Panc1 (cell line): ENCODE measurements at places on chromosomes 16 and 17. TPM values are rescaled to one million over a fixed set of nuclear protein-coding genes. Genes with fewer than 3 reads are reported as not detected.

PLEKHH3 gene
- total RNA-seq, result 32.2 TPM

UTS2R gene
- total RNA-seq, result 0.39 TPM

- no peak overlapping the region for H3K27ac ChIP-seq
- DNase-seq, result no peak
- H3K27me3 ChIP-seq, result no peaks in the 10 kb centered on the region
- H3K36me3 ChIP-seq, result peaks cover 8% of the 10 kb centered on the region; the same call in 1 of the 2 replicates
Observed at GRCh38 chr16:66936889-66937554, 1.7 kb downstream of the CES2 start.

GRCh38 chr16:25626172-25626571 lies 65.6 kb upstream of the HS3ST4 start:
- H3K4me1 ChIP-seq, result no peaks in the 10 kb centered on the region
- H3K36me3 ChIP-seq, result no peaks in the 10 kb centered on the region
- H3K27ac ChIP-seq, result no peak overlapping the region
- no peaks in the 10 kb centered on the region for H3K27me3 ChIP-seq
- DNase-seq, result no peak
- H3K4me3 ChIP-seq, result no peak overlapping the region

DNA sequence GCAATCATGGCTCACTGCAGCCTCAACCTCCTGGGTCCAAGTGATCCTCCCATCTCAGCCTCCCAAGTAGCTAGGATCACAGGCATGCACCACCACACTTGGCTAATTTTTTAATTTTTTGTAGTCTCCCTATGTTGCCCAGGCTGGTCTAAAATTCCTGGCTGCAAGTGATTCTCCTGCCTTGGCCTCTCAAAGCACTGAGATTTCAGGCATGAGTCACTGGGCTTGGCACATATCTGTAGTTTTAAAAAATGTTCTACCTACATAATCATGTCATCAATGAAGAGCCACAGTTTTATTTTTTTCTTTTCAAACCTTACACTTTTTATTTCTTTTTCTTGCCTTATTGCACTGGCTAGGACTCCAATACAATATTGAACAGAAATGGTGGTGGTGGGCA lies 33.1 kb upstream of the COL1A1 start:
- no peak overlapping the region for H3K27ac ChIP-seq
- H3K4me3 ChIP-seq, result no peak overlapping the region
- DNase-seq, result no peak
- no peaks in the 10 kb centered on the region for H3K36me3 ChIP-seq
- H3K27me3 ChIP-seq, result peaks cover 3% of the 10 kb centered on the region; the same call in 1 of the 2 replicates

GRCh38 chr16:10667239-10667638 lies 27.5 kb downstream of the TEKT5 start:
- no peak for DNase-seq
- no peak overlapping the region for H3K27ac ChIP-seq
- no peaks in the 10 kb centered on the region for H3K27me3 ChIP-seq
- no peak overlapping the region for H3K4me3 ChIP-seq
- no peaks in the 10 kb centered on the region for H3K4me1 ChIP-seq
- H3K36me3 ChIP-seq, result no peaks in the 10 kb centered on the region

DNA sequence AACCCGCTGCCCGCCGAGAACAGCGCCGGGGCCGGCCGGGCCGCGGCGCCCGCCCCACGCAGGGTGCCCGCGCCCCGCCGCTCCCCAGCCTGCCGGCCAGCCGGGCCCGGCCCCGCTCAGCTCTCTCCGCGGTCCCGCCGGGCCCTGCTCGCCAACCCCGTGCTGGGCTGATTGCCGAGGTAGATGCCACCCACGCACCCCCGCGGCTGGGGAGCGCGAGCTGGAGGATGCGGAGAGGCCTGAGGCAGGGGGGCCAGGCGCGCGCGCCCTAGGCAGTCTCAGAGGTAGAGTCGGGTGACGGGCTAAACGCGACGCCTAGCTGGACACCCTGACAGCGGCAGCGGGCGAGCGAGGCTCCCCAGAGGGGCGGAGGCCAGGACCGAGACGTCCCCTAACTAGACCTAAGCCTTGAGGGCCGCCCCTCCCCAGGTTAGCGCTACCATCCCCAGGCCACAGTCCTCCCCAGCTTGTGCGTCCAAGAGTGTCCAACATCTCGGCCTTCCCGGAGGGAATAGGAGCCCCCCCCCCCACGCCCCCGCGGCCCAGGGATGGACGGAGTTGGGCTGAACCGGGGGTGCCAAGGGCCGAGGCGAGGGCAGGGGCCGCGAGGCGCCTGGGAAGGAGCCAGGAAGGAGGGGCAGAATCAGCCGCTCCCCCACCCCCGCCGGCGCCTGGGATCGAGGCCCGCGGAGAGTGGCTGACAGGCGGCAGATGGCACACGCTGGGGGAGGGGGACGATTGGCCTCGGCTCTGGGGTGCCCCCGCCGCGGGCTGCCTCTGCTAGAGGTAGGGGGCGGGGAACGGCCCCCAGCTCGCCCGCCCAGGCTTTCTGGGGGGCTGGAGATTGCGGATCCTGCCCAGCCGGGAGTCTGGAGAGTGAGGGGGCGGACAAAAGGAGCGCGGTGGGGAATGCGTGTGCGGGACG lies 2.5 kb upstream of the ZNF423 start:
- no peaks in the 10 kb centered on the region for H3K36me3 ChIP-seq
- H3K27me3 ChIP-seq, result no peaks in the 10 kb centered on the region; the same call in none of the 2 replicates
- no peaks in the 10 kb centered on the region for H3K4me1 ChIP-seq
- DNase-seq, result no peak
- no peak overlapping the region for H3K27ac ChIP-seq

DNA sequence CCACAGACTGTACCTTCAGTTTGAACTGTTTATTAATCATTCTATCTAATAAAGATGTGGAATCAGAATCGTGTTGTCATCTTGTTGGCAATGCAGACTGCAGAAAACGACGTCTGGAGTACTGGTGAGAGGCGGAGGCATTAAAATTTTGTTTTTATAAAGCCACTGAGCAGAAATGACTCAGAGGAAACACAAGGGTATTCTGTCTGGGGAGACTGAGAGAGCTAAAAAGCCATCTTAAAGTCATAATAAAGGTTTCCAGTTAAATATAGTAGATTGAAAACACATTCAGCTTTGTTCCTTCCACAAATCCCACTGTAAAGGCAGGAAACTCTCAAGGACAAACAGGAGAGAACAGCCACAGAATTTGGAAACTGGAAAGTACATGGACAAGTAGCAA lies 74.2 kb downstream of the CPPED1 start:
- no peak overlapping the region for H3K27ac ChIP-seq
- no peaks in the 10 kb centered on the region for H3K4me1 ChIP-seq
- H3K36me3 ChIP-seq, result no peaks in the 10 kb centered on the region

DNA sequence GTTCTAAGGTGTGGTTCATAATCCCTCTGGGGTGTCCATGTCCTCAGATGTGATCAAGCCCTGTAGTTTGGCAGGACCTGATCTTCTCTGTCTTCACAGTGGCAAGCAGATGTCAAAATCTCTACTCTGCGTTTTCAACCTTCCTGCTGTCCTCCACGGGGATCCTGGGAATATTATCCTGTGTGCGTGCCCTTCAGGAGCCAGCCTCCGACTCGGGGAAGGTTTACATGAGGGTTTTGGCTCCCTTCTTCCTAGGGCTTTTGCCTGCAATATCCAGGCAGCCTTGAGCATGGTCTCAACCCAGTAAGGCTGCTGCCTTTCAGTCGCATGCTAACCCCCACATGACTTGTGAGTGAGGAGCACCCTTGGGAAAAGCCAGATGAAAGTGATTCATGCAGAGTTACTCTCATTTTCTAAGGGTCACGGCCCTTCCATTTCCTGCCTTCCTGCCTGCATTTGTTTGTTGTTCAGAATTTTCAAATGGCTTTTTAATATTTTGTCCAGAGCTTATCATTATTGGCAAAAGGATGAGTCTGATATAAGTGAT lies 202.2 kb upstream of the CHMP6 start:
- no peaks in the 10 kb centered on the region for H3K36me3 ChIP-seq
- H3K4me3 ChIP-seq, result no peak overlapping the region
- no peak for DNase-seq

CALB2 gene
- total RNA-seq, result 0.59 TPM

- H3K4me1 ChIP-seq, result no peaks in the 10 kb centered on the region
- H3K27me3 ChIP-seq, result no peaks in the 10 kb centered on the region
- no peaks in the 10 kb centered on the region for H3K36me3 ChIP-seq
- no peak for DNase-seq
- H3K27ac ChIP-seq, result no peak overlapping the region
Observed at GRCh38 chr16:72877374-72878028, 170.4 kb downstream of the ZFHX3 start.

DNA sequence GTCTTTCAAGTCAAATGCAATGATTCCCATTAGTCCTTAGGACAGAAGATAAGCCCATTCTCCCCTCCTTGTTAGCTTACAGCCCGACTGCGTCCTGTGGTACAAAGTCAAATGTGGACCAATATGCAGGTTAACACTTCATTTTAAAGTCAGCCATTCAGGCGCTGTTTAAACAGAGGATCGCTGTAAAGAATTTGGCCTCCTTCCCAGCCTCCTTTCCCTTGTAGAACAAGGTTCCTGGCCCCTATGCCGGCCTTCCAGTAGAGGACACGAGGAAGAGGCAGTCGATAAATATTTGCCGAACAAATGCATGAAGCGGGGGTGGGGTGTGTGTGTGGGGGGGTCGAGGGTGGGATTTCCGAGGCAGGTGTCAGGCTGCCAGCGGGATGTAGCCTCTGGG lies 4.3 kb downstream of the SDK2 start:
- H3K36me3 ChIP-seq, result no peaks in the 10 kb centered on the region
- peaks cover 6% of the 10 kb centered on the region for H3K4me1 ChIP-seq
- no peak for DNase-seq
- H3K27ac ChIP-seq, result no peak overlapping the region
- peaks cover 10% of the 10 kb centered on the region for H3K27me3 ChIP-seq
- H3K4me3 ChIP-seq, result no peak overlapping the region

DNA sequence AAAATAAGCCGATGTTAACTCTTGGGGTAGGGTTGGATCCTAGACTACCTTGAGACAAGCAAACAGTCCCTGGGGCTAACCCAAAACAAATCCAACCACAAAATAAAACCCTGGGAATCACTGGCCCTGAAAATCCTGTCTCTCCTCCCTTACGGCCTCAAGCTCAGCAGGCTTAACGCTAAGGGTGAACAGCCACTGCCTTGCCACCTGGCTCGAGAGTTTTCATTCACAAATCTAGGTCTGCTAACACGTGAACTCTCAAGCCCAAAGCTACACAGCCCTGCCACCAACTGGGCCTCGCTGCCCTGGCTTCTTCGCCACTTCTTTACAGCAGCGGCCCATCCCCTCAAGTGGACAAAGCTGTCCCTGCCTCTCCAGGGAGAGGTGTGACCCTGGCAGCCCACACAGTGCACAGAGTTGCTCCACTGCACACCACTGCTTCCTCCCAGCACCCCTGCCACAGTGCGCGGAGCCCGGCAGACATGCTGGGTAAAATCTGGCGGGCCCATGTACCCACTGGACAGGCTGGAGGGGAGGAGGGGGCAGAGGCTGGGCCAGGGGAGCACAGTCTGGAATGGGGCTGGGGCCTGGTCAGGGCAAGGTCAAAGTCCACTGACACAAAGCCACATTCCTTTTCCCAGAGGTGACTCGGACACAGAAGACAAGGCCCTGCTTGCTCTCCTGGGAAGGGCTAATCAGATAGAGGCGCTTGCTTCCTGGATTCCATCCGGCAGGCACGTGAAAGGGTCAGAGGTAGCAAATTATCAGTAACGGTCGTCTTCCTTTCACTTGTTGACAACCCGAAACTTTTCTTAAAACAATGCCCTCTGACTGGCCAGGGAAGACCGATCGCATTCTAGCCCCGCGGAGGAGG lies 996 bp downstream of the PCYT2 start:
- peaks cover 4% of the 10 kb centered on the region for H3K36me3 ChIP-seq
- no peaks in the 10 kb centered on the region for H3K27me3 ChIP-seq
- peak overlapping the region; percentile 91 for H3K27ac ChIP-seq
- H3K4me1 ChIP-seq, result peaks cover 21% of the 10 kb centered on the region
- DNase-seq, result no peak
- peak overlapping the region; percentile 95 for H3K4me3 ChIP-seq

GAS2L2 gene
- not detected for total RNA-seq

HIC1 gene
- 1.4 TPM for total RNA-seq

KCNJ12 gene
- total RNA-seq, result 2.7 TPM

DNA sequence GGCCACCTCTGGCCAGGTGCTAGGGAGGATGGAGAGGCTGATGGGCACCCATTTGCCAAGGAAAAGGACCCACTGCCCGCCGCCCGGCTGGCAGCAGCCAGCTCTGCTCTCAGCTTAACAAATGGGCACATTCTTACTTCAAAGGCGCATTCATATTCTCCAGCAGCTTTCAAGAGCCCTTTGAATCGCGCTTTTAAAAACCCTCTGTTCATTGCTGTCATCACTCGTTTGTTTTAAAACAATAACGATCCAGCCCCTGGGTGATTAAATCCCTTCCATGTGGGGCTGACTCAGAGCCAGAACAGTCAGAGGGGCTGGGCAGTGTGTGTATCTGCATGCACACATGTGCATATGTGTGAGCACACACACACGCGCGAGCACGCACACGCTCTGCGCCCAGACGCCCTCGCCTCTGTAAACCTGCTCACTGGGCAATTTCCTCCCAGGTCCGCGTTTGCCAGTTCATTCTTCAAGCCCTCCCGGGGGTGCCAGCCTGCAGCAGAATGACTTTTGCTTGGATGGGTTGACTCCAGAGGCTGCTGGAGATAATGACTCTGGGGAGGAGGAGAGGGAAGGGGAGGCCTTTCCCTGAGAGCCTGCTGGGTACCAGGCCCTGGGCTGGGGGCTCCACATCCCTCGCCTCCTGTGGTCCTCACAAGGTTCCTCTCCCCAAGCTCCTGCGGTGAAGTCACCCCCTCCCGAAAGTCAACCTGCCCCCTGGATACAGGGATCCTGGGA lies 133.1 kb downstream of the SDK2 start:
- H3K4me3 ChIP-seq, result no peak overlapping the region
- no peaks in the 10 kb centered on the region for H3K36me3 ChIP-seq
- H3K4me1 ChIP-seq, result no peaks in the 10 kb centered on the region
